ENCODE measurements at places on chromosomes 16 and 17. TPM values are rescaled to one million over a fixed set of nuclear protein-coding genes. Genes with fewer than 3 reads are reported as not detected.

The PPL gene
- 7.7 TPM for total RNA-seq

The WFIKKN2 gene
- 0.07 TPM for total RNA-seq

The PLCG2 gene
- total RNA-seq = 0.07 TPM

The C16orf54 gene
- total RNA-seq = not detected

The SYT17 gene
- total RNA-seq = 0.63 TPM

The P2RX1 gene
- total RNA-seq = 0.30 TPM

The CPNE7 gene
- total RNA-seq = 1.3 TPM

The DPEP3 gene
- not detected for total RNA-seq

The TP53TG3F gene
- not detected for total RNA-seq

The RASD1 gene
- total RNA-seq = 0.53 TPM

The PRSS8 gene
- not detected for total RNA-seq

The ZSCAN10 gene
- total RNA-seq = not detected

The PEMT gene
- total RNA-seq = 28.2 TPM

The CCL13 gene
- total RNA-seq = 3.9 TPM

The GNGT2 gene
- not detected for total RNA-seq

The PRCD gene
- 4.5 TPM for total RNA-seq

The NAGS gene
- 2.7 TPM for total RNA-seq

The KRTAP9-4 gene
- total RNA-seq = not detected

The KRT26 gene
- total RNA-seq = not detected

The HOXB13 gene
- total RNA-seq = not detected

The TEPSIN gene
- total RNA-seq = 10.5 TPM

The EME1 gene
- 4.0 TPM for total RNA-seq

The SPEM2 gene
- total RNA-seq = not detected

The TAT gene
- total RNA-seq = not detected

The CACNG3 gene
- total RNA-seq = not detected

The CLDN9 gene
- not detected for total RNA-seq

The KRTAP1-5 gene
- 1.6 TPM for total RNA-seq

The CHAD gene
- not detected for total RNA-seq

The COX11 gene
- total RNA-seq = 55.6 TPM

The KRT13 gene
- not detected for total RNA-seq

The SLC5A2 gene
- 0.07 TPM for total RNA-seq

The KRT39 gene
- total RNA-seq = not detected

The NPIPB13 gene
- 0.73 TPM for total RNA-seq

The FNDC8 gene
- not detected for total RNA-seq

The B9D1 gene
- 32.2 TPM for total RNA-seq

The ZNF205 gene
- total RNA-seq = 16.0 TPM

The CCL4L2 gene
- total RNA-seq = not detected

The RNF222 gene
- total RNA-seq = not detected

The RPA1 gene
- 33.9 TPM for total RNA-seq

The KPNB1 gene
- total RNA-seq = 374 TPM
